B cell (primary cell): ENCODE measurements at places on chromosomes 16 and 17. TPM values are rescaled to one million over a fixed set of nuclear protein-coding genes. Genes with fewer than 3 reads are reported as not detected.

The GCGR gene
- total RNA-seq = not detected in 2 replicates

GRCh38 chr16:84687715-84688114, 12.1 kb upstream of the USP10 start:
- H3K4me1 ChIP-seq = peaks cover 10% of the 10 kb centered on the region
- no peak overlapping the region for H3K4me3 ChIP-seq
- DNase-seq = peak; percentile 72
- H3K27ac ChIP-seq = no peak overlapping the region

GRCh38 chr16:61002479-61003204, 1033.6 kb downstream of the CDH8 start:
- no peaks in the 10 kb centered on the region for H3K27me3 ChIP-seq
- H3K27ac ChIP-seq = no peak overlapping the region
- H3K4me1 ChIP-seq = no peaks in the 10 kb centered on the region
- no peak overlapping the region for H3K4me3 ChIP-seq
- DNase-seq = no peak

- peaks cover 8% of the 10 kb centered on the region for H3K27me3 ChIP-seq
- DNase-seq = no peak
- no peak overlapping the region for H3K27ac ChIP-seq
- H3K36me3 ChIP-seq = no peaks in the 10 kb centered on the region
These were observed 7.4 kb downstream of the NDRG4 start for GRCh38 chr16:58507195-58507962.

GRCh38 chr17:82031885-82032627, 578 bp downstream of the RAC3 start:
- DNase-seq = no peak
- peaks cover 6% of the 10 kb centered on the region for H3K27me3 ChIP-seq
- no peak overlapping the region for H3K27ac ChIP-seq
- H3K4me1 ChIP-seq = peaks cover 34% of the 10 kb centered on the region

GRCh38 chr16:85003076-85003475, 8.3 kb downstream of the ZDHHC7 start:
- DNase-seq = no peak
- H3K4me3 ChIP-seq = no peak overlapping the region
- H3K4me1 ChIP-seq = peaks cover 18% of the 10 kb centered on the region
- no peaks in the 10 kb centered on the region for H3K27me3 ChIP-seq
